IPS DF 6.9 (cell line): ENCODE measurements at places on chromosomes 5 and 9.

GRCh38 chr9:12923468-12924009 lies 148.7 kb downstream of the LURAP1L start:
- DNase-seq, result no peak

DNA sequence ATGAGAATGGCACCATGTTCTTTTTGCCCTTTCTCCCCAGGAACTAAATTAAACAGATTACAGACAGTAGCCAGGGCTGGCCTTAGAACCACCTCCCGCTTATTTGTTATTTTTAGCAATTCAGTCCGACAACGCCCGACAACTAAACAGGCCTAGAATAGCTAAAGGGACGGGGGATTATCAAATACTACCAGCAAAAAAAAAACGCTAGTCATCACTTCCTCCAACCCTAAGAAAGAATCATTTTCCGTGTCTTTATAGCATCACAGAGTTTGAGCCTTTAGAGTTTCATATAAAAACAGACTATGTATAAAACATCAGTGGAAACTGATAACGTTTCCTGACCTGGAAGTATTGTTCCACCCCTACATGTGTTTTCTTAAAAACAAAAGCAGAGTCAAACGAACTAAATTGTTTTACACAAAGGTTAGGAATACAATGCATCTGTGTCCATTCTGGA lies 35.3 kb downstream of the PFDN1 start:
- DNase-seq, result no peak

GRCh38 chr9:130246126-130246525 lies 19.4 kb upstream of the HMCN2 start:
- no peak for DNase-seq

- no peak for DNase-seq
These were observed 730 bp downstream of the WWC1 start for GRCh38 chr5:168291964-168292785.

DNA sequence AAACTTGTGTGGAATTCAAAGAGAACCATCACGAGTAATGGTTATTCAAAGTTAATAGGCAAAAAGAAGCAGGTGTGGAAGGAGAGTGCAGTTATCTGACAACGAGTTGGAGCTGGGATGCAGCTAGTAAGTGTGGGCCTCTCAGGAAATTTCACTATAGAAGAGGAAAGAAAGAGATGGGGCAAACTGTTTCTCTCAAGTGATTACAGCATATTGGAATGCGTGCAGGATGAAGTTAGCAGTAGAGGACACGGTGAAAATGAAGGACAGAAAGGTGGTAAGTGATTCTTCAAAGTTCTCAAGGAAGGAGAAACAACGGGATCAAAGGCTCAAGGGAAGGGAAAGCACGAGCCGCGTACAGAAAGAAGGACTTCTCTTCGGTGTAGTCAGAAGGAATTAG lies 84.0 kb downstream of the ADAMTS12 start:
- no peak for DNase-seq

DNA sequence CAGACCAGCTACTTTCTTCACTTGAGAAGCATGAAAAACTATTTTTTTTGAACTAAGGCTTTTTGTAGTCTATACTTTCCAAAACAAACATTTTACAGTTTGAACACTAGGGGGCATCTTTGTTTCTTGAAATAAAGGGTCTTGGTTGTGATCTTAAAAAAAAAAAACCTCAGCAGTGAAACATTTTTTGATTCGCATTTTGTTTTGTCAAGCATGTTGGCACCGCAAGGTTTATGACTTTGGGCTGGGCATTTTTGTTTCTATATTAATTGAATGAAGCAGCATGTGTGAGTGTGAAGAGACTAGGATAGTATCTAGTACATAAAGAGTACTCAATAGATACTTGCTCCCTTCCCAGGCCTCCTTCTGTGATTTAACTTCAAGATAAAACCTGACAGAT lies 31.6 kb upstream of the ACOT12 start:
- no peak for DNase-seq

GRCh38 chr5:1137567-1138444 lies 25.9 kb upstream of the SLC12A7 start:
- no peak for DNase-seq

- no peak for DNase-seq
These were observed 9.1 kb downstream of the DIPK1B start for GRCh38 chr9:136721339-136722092.

GRCh38 chr5:155080721-155081120 lies 67.2 kb downstream of the KIF4B start:
- no peak for DNase-seq

GRCh38 chr9:3740690-3741419 lies 215.1 kb upstream of the RFX3 start:
- DNase-seq, result no peak

GRCh38 chr9:96219026-96219899 lies 82.7 kb downstream of the HSD17B3 start:
- DNase-seq, result peak; percentile 5

DNA sequence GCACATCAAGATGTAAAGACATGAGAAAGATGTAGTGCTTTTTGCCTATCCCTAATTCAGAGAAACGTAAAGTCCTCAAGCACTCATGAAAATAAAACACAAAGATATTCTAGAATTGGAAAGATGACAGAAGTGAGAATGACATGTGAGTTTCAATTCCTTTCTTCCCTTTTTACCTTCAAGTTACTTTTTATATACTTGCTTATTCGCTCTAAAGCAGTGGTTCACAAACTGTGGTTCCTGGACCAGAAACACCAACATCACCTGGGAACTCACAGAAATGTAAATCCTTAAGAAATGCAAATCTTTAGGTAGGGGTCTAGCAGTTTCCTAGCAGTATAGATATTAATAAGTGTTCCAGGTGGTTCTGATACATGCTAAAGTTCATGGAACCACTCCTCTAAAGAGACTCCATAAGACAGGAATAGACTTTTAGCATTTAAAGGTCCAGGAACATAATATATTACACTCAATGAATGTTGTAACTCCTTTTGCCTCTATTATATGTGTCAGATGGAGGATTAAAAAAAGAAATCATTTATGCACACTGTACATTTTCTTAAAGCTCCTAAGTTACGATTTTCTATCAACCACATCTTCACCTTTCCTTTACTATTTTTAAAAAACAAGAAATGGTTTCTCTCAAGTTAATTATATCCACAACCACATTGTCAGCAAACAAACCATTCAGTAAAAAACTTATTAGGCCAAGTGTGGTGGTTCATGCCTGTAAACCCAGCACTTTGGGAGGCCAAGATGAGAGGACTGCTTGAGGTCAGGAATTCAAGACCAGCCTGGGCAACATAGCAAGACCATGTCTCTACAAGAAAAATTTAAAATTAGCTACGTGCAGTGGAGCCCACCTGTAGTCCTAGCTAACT lies 39.9 kb downstream of the ERP44 start:
- no peak for DNase-seq

DNA sequence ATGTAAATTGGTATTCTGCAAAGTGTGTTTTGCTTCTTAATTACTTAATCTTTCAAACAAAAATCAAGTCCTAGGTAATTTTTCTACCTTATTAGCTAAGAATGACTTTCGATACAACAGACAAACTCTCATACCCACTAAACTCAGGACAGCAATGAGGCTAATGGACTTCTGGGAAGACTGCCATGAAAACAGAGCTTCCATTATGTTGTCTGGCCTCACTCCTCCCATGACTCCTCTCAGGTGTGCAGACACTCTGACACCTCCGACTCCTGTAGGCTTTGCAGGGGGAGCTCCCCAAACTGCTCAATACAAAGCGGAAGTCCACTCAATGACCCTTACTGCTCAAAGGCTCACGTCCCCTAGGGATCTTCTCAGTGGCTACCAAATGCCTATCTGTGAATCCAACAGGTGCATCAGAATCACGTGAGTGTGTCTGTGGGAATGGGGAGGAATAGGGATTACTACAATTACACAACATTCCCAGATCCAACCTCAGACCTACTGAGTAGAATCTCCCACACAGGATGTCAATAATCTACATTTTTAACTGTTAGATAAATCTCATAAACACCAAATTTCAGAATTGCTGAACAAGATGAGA lies 289.9 kb downstream of the RAB3C start:
- DNase-seq, result no peak

GRCh38 chr5:110716247-110717245 lies 9.9 kb downstream of the TMEM232 start:
- no peak for DNase-seq

DNA sequence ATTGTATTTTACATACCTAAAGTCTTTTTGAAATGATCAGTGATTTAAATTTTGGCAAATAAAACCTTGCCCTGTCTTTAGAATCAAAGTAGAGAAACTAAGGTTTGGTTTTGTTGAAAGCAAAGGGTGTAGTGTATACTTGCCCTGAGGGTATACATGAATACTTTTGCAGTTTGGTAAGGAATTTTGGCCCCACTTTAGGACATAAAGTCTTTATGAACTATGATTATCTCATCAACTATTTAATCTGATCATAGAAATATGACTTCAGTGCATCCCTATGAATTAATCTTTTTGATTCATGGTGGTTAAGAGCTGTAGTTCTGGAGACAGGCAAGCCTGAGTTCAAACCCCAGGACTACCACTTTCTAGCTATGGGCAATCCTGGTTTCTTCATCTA lies 17.7 kb downstream of the RAD1 start:
- no peak for DNase-seq

DNA sequence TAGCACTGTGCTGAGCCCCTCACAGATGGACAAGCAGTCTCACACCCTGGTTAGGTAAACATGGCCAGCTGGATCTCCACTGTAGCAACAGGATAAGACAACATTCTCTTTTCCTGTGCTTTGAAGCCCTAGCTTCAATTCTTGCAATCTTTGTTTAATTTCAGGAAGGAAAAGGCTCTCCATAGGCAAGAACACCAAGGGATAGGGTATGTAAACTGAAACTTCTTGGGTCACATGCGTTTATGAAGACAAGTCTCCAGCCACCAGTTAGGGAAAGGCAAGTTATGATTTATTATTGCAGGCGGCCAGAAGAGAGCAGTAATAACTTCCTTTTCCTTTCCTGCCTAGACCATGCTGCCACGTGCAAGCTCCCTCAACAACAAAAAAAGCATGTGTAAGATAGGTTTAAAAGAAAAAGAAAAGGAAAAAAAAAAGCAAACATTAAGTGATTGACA lies 50.1 kb upstream of the POU5F2 start:
- DNase-seq, result no peak

GRCh38 chr9:131724683-131725082 lies 15.2 kb downstream of the RAPGEF1 start:
- DNase-seq, result no peak

DNA sequence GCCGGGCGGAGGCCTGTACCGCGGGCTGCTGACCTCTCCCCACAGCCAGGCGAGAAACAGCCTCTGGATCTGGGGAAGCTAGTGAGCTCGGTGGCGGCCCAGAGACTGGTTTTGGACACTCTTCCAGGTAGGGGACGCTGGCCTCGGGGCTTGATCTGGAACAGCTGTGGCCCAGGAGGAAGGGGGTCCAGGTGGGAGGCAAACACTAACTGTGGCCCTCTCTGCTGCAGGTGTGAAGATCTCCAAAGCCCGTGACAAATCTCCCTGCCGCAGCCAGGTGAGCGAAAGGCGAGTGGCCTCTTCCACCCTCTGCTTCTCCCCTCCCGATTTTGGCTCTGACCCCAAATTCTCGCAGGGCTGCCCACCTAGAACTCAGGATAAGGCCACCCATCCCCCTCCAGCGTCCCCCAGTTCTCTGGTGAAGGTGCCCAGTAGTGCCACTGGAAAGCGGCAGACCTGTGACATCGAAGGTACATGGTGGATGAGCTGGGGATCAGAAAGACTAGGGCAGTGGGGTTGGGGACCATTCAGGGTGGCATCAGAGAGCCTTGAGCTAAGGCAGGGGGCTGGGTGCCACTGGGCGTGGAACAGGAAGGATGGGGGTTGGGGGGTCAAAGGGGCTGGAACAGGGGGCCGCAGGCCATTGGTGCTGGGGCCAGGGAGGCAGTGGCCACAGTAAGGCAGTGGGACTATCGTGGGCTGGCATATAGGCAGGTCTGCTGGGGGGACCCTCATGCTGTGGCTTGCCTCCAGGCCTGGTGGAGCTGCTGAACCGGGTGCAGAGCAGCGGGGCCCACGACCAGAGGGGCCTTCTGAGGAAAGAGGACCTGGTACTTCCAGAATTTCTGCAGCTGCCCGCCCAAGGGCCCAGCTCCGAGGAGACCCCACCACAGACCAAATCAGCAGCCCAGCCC lies 12.9 kb upstream of the SLC34A1 start:
- no peak for DNase-seq

DNA sequence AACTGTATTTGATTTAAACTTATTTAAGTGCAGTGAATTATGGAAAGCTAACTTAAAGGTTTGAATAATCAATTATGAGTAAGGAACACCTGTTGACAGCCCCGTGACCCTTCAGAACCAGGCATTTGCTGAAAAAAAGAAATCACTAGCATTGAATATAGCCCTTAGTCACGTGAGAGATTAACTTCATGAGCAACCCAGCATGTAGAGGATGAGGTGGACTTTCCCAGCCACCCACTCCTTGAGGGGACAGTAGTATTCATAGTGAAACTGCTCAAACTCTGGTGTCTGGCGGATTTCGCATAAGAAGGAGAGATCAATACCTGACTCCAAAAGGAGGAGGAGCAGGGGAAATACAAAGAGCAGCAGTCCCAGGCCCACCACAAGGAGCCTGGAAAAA lies 184.8 kb upstream of the RASEF start:
- DNase-seq, result no peak

DNA sequence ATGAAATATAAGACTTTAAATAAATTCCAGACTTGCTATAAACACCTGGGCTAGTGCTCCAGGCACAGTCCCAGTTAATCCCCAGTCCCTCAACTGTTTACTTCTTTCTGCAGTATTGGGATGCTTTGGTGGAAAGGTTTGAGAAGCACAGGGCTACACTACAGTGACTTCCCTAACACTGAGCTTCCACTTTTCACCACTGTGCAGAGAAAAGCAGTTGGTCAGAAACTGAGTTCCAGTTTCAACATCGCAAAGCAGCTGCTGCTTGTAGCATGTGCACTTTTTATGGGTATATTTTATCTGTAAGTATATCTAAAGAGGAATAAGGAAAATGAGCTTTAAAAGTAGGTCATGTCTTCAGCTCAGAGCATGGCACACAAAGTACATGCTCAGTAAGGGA lies 339.7 kb downstream of the NTRK2 start:
- DNase-seq, result no peak

DNA sequence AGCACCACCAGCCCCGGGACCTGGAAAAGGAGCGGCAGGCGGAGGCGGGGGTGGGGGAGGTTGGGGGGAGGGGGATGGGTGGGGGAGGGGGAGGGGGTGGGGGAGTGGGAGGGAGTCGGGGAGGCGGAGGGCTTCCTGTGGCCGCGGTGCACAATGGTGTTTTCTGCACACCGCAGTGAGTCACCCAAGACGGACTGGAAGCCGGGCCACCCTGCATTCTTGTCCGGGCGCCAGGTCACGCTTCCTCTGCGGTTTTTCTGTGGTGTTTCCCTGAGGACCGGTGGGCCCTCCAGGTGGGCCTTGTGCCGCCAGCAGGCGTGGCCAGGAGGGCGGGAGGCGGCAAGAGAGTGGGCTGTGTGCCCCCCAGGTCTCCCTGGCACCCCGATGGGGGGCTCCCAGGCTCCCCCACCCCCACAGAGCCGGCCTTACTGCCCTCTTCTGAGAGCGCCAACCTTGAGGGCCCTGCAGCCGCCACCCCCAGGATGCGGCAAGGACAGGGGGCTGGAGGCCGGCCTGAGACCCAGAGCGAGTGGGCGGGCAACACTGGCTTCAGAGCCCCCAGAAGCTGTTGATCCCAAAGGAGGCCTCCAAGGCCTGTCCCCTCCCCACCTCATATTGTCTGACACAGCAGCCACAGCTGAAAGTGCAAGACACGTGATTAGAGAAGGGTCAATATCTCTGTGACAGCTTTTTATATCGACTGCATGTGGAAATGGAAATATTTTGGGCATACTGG lies 11.1 kb downstream of the EXD3 start:
- no peak for DNase-seq
